ENCODE measurements at places on chromosomes 2 and 18. TPM values are rescaled to one million over a fixed set of nuclear protein-coding genes. Genes with fewer than 3 reads are reported as not detected.

DNA sequence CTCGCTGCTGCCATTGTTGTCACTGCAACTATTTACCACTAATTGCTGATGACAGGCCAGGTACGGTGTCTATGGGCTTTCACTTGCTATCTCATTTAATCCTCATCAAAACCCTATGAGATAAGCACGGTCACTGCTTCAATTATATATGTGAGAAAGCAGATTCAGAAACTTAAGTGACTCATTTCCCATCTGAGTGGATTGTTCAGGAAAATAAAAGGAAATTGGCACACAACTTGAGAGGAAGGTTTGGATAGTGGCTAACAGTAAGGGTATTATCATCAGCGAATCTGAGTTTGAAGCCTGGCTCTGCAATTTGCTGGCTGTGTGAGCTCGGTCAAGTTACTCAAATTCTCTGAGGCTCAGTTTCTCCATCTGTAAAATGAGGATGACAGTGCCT, 196.0 kb downstream of the KCNS3 start:
- DNase-seq, result peak; percentile 12

DNA sequence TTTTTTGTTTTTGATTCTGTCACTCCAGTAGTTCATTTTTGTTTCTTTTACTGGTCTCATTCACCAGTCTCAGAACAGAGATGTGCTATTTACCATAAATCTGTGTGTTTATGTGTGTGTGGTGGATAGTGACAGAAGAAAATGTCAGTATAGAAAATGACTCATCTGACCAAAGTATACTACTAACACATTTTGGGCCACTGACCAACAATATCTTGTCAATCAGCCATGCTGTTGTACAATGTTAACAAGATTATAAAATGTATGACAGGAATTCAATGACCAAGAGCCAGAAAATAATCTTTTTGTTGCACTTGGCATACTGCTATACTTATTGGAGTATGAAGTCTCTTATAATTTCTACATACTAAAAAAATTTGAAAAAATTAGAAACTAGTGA, 1081.4 kb upstream of the NRXN1 start:
- peak; percentile 70 for DNase-seq

- no peak for DNase-seq
Measured at GRCh38 chr2:192090911-192091310, 103.8 kb downstream of the TMEFF2 start.

- DNase-seq, result no peak
Measured at GRCh38 chr2:208049441-208049840, 24.1 kb upstream of the PLEKHM3 start.

TCF7L1 gene
- 0.72 TPM for total RNA-seq

ADGRF3 gene
- not detected for total RNA-seq

All from IMR-90 (cell line).